ENCODE measurements at places on chromosomes 7 and 10. TPM values are rescaled to one million over a fixed set of nuclear protein-coding genes. Genes with fewer than 3 reads are reported as not detected.

SCRN1 gene
- total RNA-seq: 56.3 TPM

CLIP2 gene
- 23.4 TPM for total RNA-seq

AGBL3 gene
- total RNA-seq: 1.1 TPM

LEP gene
- not detected for total RNA-seq

TMEM225B gene
- total RNA-seq: 1.0 TPM

COX15 gene
- 31.4 TPM for total RNA-seq

DGKI gene
- 0.31 TPM for total RNA-seq

SPDYE8 gene
- total RNA-seq: not detected

MRLN gene
- not detected for total RNA-seq

FOXI2 gene
- total RNA-seq: not detected

GRM3 gene
- total RNA-seq: not detected

DNAJC1 gene
- 29.6 TPM for total RNA-seq

DTX2 gene
- total RNA-seq: 41.2 TPM

CYP2W1 gene
- total RNA-seq: not detected

DRGX gene
- not detected for total RNA-seq

RAMP3 gene
- not detected for total RNA-seq

ADIRF gene
- not detected for total RNA-seq

RBP3 gene
- total RNA-seq: not detected

AVPI1 gene
- 85.8 TPM for total RNA-seq

ERVW-1 gene
- total RNA-seq: not detected

SLC26A4 gene
- 0.09 TPM for total RNA-seq

WAPL gene
- total RNA-seq: 16.8 TPM

CCL24 gene
- total RNA-seq: not detected

TRPV5 gene
- not detected for total RNA-seq

CTAGE4 gene
- total RNA-seq: not detected

CHST15 gene
- total RNA-seq: 9.1 TPM

EBLN1 gene
- not detected for total RNA-seq

All from A549 treated with CpdA at 1 μM for 4 hours (cell line).